ENCODE measurements at places on chromosomes 12 and 14. TPM values are rescaled to one million over a fixed set of nuclear protein-coding genes. Genes with fewer than 3 reads are reported as not detected.

The KRT82 gene
- total RNA-seq = not detected

DNA sequence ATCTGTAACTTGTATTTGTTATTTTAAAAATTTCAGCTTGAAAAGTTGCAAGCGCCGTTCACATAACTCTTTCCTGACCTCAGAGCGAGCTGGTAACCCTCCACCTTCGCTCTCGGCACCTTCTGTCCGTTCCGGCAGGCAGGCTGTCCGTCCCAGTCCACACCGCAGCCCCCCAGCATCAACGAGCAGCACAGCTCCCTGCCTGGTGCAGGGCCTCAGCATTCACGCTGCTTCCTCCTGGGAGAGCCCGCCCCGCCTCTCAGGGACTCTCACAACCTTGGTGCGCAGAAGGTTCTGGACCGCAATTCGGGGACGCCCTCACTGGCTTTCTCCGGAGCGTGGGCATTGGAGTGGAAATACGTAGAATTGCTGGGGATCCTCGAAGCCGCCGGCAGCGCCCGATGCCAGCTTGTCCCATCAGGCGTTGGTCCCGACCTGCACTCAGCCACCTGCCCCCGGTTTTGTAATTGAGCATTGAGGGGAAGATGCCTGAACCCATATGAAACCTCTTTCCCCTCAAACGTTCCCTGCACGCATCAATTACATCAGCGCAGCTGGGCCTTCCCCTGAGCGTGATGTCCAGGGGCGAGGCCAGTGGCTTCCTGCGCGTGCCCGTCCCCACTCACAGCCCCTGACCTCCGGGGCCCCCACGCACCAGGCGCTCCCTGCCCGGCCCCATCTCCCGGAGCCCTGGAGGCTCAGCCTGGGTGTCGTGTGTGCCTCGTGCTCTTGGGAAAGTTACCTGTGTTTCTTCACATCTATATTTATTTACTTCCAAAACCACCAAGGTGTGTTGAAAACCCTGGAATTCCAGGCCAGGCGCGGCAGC, 19.1 kb downstream of the LRCOL1 start:
- no peak for DNase-seq

GRCh38 chr14:105944632-105945610, 418.5 kb downstream of the TMEM121 start:
- DNase-seq = peak; percentile 40

GRCh38 chr12:27542628-27543027, 18.6 kb downstream of the PPFIBP1 start:
- no peak for DNase-seq

- no peak for DNase-seq
Measured at GRCh38 chr12:109703684-109704083, 9.9 kb upstream of the FAM222A start.

GRCh38 chr14:92914087-92914656, 8.8 kb upstream of the CHGA start:
- DNase-seq = peak; percentile 28

- DNase-seq = no peak
Measured at GRCh38 chr12:19223018-19223417, 93.5 kb downstream of the PLEKHA5 start.

DNA sequence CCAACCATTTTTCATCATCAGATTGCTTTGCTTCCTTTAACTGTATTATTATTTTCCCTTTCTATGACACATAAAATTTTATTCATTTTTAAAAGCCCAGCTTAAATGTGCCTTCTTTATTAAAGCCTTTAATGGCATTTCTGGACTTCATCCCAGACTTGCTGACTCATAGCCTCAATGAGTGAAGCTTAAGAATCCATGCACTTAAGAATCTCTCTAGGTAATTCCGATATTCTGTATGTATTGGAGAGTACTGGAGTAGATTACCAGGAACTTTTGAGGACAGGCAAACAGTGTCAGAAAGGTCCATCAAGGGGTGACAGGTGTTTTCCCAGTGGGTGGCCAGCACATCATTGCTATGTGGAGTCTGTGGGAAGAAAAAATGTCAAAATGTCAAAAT, 107.9 kb downstream of the PTPRQ start:
- DNase-seq = no peak

- DNase-seq = no peak
Measured at GRCh38 chr12:113276946-113277500, 55.8 kb downstream of the TPCN1 start.
